Right cardiac atrium (tissue), 5 donors: ENCODE measurements at places on chromosomes 16 and 17. TPM values are rescaled to one million over a fixed set of nuclear protein-coding genes. Genes with fewer than 3 reads are reported as not detected.

DNA sequence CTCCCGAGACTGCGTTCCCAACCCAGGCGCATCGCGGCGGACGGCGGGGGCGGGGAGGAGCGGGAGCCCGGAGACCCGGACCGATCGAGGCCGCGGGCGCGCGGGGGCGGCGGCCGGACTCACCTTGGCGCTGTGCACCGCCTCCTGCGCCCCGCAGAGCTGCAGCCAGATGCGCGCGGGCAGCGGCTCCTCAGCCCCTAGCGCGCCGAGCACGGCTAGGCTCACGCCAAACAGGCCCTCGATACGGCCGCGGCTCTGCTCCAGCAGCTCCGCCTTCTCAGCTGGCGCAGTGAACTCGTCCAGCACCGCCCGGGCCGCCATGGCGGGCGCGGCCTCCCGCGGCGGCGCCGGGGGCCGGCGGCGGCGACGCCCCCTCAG is 339 bp downstream of the N4BP1 start:
- DNase-seq: peak; percentile 93

The HSD17B1 gene
- 2.5 TPM for polyA plus RNA-seq

- DNase-seq: no peak
Measured at GRCh38 chr16:61233713-61234112, 802.5 kb downstream of the CDH8 start.

DNA sequence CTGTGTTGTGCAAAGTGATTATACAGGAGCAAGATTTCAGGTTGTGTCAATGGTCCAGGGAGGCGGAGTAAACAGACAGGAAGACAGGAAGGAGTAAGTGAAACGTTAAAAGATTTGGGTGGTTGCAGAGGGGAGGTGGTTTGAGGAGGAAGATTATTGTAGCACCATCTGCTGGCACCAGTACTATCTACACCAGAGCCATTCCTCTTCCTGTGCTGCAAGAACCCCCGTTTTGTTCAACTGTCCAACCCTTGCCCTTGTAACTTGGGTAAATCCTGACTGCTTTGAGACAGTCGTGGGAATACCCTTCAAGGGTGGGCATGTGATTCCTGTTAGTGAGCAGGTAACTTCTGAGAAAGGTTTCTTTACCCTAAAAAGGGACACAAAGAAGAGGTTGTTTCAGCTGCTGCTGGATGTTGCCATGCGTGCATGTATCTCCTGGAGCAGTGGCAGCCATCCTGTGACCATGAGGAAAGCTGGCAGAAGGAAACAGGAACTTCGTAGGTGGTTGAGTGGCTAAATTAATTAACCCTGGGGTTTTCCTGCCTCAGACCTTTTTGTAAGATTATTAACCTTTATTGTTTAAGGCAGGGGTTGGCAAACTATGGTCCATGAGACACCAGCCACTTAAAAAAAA is 124.1 kb downstream of the PRKCA start:
- DNase-seq: no peak

DNA sequence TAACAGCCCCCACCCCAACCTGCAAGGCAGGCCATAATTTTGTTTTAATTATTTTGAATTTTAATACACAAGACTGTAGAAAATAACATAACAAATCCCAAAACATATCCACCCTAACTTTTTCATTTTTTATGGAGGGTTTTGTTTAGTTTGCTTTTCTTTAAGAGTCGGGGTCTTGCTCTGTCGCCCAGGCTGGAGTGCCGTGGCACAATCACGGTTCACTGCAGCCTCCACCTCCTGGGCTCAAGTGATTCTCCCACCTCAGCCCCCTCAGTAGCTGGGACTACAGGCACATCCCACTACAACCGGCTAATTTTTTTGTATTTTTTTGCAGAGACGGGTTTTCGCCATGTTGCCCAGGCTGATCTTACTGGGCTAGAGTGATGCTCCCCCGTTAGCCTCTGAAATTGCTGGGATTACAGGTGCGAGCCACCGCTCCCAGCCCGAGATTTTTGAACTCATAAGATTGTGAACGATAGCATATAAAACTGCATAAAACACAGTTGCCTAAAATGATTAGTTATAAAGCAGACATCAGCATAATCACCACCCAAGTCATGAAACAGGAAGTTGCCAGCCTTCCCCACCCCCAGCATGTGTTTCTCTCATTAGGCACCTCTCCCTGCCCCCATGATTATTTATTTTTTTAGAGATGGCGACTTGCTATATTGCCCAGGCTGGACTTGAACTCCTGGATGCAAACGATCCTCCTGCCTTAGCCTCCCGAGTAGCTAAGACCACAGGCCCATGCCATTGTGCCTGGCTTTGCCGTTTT is 13.6 kb upstream of the DOC2B start:
- DNase-seq: peak; percentile 27

DNA sequence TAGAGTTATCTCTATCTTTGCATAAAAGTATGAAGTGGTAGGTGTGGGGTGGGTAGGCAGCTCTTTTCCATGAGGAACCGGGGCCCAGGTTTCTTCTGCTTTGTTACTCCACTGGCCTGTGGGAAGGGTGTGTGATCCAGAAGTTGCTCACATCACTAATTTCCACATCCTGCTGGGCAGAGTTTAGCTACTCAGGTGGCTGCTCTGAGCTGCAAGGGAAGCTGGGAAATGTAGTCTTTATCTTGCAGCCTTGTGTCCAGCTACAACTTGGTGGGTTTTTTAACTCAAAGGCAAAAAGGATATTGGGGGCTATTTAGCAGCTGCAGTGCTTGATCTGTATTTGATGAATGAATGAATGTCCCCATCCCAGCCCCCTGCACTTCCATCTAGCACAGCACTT is 335.3 kb downstream of the SNX29 start:
- DNase-seq: no peak

The QPRT gene
- 44.3 TPM for polyA plus RNA-seq

GRCh38 chr17:83074486-83075223 is 4.8 kb upstream of the METRNL start:
- no peak for DNase-seq

The NPIPB13 gene
- polyA plus RNA-seq: 2.0 TPM

The TPSD1 gene
- 0.16 TPM for polyA plus RNA-seq

DNA sequence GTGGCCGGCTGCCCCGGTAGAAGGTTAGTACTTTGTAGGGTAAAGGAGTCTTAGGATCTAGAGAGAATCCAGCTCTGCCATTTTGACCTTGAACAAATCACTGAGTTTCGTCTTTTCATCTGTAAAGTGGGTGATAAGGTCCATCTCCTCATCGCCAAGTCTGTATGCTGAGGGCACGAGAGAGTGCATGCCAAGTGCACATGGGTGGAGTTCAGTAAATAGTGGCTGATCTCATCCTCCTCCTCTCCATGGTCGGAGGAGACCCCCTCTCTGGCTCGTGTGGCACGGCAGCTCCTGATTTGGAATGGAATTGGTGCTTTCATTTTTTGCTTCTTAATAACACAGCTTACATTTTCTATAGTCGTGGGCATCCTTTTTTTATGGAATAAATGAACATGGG is 30.7 kb downstream of the MYH3 start:
- no peak for DNase-seq

DNA sequence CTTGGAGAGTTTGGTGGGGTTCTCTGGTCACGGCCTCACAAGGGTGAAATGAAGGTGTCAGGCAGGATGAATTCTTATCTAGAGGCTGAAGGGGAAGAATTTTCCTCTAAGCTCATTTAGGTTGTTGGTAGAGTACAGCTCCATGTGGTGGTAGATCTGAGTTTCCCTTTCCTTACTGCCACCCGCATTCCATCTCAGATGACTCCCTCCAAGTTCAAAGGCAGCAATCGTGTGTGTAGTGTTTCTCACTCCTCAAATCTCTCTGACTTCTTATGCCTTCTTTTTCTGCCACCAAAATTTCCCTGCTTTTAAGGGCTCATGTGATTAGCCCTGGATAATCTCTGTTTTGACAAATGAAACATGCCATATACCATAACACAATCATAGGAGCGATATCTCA is 135.5 kb upstream of the MYOCD start:
- no peak for DNase-seq

- DNase-seq: no peak
Measured at GRCh38 chr17:77354420-77354669, 213.6 kb downstream of the SEC14L1 start.

GRCh38 chr17:20086416-20087076 is 77.4 kb downstream of the SPECC1 start:
- no peak for DNase-seq

GRCh38 chr17:74591503-74591902 is 580 bp downstream of the CD300LD start:
- no peak for DNase-seq

GRCh38 chr17:3972281-3972731 is 8.1 kb upstream of the ATP2A3 start:
- peak; percentile 7 for DNase-seq

The GP1BA gene
- 0.16 TPM for polyA plus RNA-seq

The CCL8 gene
- 0.34 TPM for polyA plus RNA-seq

DNA sequence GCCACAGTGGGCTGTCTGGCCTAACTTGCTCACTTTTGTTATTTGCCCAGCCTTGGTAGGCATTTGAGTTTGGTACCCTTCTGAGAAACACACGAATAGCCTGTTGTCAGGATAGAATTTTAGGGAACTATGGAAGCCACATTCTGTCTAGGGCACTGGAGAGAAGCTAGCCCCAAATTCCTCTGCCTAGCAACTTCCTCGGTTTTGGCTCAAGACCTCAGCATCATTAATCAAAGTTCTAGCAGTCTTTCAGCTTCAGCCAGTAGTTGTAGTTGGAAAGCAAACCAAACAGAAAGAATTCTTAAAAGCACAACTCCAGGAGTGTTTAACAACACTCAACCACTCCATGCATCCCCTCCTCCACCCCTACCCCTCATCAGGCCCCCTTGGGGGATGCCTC is 572.1 kb upstream of the PSMD7 start:
- DNase-seq: no peak

GRCh38 chr16:22324787-22325597 is 27.8 kb downstream of the POLR3E start:
- DNase-seq: no peak

The GRAPL gene
- 1.1 TPM for polyA plus RNA-seq

The TP53TG3F gene
- not detected for polyA plus RNA-seq

GRCh38 chr16:48117217-48118105 is 38.3 kb downstream of the ABCC12 start:
- DNase-seq: peak; percentile 50

The OR3A2 gene
- 0.05 TPM for polyA plus RNA-seq
